ENCODE measurements at places on chromosomes 16 and 17.

DNA sequence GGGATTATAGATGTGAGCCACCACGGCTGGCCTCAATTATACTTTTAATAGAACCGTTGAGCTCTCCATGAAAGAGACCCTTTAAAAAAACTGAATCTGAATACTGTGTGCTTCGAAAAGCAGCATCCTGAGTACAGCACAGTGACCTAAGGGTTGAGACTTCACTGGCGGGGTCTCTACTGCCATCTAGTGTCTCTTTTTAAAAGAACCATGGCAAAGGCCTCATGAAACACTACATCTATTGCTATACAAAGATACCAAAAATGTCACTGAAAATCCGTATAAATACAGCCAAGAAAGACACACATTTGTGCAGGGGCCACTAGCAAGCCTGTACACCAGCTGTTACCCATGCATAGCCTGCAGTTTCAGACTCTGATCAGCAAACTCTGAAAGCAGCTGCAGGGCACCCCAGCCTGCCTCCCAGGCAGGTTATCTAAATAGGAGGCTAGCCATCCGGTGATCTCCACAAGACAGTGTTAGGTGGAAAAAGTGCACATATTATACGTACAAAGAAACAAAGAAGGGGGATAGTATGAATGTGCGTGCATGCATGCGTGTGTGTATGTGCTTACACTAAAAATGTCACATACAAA lies 35.3 kb downstream of the NPLOC4 start:
- peak; percentile 81 for DNase-seq

DNA sequence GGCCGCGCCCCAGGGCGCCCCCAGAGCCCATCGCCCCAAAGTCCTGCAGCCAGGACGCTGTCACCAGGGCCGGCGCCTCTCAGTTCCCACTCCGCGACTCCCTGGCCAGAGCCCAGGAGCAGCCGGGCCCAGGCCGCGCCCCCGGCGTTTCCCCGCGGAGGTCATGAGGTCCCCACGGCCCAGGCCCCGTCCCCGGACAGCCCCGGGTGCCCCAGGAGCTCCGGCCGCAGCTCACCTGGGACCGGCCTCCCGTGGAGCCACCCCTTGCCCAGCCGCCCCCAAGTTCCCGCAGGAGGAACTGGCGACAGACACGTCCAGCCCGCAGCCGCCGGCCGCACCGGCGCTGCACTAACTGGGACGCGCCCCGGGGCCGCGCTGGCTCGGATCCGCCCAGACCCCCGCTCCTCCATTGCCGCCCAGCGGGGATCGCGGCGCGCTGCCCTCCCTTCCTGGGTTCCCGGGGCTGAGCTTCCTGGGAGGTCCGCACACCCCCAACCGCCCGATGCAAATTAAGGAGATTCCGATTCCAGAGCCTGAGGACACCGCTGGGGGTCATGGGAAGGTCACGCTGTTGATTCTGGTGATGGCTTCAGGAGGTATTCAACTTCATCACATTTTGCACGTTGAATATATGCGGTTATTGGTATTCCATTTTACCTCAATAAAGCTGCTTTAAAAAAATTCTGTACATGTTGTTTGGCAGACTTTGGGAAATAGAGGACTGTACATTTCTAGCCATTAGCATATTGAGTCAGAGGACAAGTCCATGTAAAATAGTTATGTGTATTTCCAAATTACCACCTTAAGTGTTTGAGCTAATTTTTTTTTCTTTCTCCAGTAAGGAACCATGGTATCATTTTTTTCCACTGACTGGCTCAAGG lies 9.9 kb downstream of the AHSP start:
- DNase-seq = peak; percentile 43

GRCh38 chr17:47949946-47950345 lies 7.7 kb downstream of the PRR15L start:
- DNase-seq = no peak

- no peak for DNase-seq
Observed at GRCh38 chr16:31141489-31142108, 6.1 kb upstream of the PRSS8 start.

GRCh38 chr16:29763326-29763725 lies 14.7 kb upstream of the ZG16 start:
- DNase-seq = no peak

- peak; percentile 27 for DNase-seq
Observed at GRCh38 chr17:3732210-3732621, 8.5 kb downstream of the HASPIN start.

- DNase-seq = no peak
Observed at GRCh38 chr16:78742501-78743283, 643.2 kb downstream of the WWOX start.

GRCh38 chr17:57663326-57664070 lies 81.6 kb downstream of the CCDC182 start:
- peak; percentile 5 for DNase-seq

DNA sequence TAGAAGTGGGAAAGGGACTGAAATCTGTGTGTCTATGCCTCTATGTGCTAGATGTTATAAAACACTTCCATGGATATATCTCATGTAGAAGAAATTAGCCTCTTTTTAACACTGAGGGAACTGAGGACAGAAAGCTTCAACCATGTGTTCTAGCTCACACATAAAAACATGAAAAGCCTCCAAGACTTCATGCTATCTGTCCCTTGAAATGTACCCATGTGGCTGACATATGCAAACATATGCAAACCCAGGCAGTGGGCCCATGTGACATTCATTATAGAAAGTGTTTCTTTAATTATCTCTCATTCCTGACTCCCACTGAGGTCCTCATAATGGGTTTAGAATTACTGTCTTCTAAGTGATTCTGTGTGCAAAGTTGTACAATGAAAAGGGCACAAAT lies 134.7 kb upstream of the MAF start:
- DNase-seq = no peak

GRCh38 chr17:40362696-40363110 lies 1.8 kb downstream of the GJD3 start:
- DNase-seq = peak; percentile 71

GRCh38 chr16:87382023-87382785 lies 1.4 kb downstream of the FBXO31 start:
- DNase-seq = no peak

- no peak for DNase-seq
Observed at GRCh38 chr16:4096509-4096908, 19.7 kb downstream of the ADCY9 start.

DNA sequence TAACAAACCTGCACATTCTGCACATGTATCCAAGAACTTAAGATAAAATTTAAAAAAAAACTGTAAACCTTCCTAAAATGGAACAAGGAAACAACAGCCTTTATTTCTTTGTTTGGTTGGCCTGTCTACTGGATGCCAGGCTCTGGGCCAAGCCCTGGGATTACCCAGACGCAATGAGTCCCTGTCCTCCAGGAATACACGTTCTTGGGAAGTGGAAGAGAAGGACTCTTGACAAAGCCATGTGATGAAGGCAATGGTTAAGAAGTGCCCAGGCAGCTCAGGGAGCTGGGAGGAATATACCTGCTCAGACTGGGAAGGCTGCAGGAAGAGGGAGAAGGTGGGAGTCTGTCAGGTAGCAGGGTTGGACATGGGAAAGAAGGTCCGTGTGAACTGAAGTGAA lies 115.4 kb downstream of the AXIN2 start:
- no peak for DNase-seq

DNA sequence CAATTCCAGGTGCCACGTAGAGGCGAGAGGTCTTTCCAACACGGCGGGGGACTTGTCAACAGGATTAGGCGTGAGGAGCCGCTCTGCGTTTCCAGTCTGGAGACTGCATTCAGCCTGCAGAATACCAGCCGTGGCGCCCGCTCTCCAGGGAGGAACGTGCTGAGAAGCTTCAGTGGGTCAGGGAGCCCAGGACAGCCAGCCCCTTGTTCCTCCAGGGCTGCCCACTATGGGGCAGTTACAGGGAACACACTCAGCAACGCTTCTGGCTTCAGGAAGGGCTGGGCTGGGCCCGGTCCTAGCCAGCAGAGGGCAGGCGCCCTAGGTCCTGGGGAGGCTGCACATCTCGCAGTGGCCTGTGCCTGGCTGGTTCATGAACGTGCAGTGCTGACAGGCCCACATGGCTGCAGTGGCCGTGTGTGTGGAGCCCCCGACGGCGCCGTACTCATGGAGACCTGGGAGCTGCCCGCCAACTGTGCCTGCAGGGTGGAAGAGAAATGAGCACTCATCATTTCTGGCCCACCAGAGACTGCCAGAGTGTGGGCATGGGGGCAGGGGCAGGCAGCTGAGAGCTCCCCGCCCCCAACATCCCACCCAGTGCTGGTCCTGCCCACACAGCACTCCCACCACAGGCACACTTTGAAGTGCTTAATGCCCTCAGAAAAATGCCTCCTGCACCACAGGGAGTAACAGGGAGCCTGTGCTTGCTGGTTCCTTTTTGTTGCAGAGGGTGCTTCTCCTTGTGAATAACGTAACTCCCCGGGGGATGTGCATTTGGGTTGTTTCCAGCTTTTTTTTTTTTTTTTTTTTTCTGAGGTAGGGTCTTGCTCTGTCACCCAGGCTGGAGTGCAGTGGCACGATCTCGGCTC lies 7.0 kb upstream of the FAAP100 start:
- peak; percentile 42 for DNase-seq

DNA sequence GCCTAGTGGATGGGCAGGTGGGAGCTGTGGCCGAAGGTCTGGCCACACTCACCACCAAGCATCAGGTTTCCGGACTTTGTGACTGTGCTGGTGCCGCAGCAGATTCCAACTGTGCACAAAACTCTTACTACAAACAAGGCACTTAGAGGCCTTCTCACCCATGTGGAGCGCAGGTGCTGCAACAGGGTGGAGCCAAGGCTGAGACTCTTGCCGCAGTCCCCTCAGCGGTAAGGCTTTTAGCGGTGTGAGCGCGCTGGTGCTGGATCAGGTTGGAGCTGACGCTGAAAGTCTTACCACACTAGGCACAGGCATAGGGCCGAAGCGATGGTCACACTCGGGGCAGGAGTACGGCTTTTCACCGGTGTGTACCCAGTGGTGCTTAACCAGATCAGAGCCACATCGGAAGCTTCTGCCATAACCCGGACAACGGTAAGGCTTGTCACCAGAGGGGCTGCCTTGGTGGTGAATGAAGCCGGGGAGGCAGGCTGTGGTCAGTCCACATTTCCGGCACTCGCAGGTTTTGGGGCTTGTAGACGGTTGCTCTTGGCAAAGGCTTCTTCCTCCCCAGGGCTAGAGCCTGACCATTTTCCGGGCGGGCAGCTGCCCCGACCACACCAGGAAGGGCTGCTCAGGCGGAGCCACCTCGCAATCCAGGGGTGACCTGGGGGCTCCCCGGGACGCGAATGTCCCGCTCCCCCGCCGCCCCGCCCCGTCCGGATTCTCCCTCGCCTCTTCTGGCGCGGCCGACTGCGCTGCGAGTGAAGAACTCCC lies 1.0 kb upstream of the ARMC5 start:
- no peak for DNase-seq

GRCh38 chr17:32341141-32341856 lies 674 bp downstream of the C17orf75 start:
- DNase-seq = peak; percentile 29

DNA sequence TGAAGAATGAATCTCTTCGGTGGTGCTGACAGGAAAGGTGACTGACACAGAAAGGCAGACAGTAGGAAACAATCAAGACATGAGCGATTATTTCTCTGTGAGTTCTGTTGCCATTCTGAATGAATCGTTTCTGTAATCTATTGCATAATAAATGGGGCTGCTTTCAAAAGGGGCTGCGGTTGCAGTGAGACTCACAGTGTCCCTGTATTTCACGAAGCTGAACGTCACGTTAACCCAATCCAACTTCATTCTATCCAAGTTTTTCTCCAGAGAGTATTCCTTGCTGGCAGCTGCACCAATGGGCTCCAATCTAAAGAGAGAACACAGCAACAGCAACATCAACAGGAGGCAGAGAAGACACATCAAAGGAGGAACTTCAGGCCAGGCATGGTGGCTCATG lies 75.4 kb downstream of the DNAH3 start:
- no peak for DNase-seq

- no peak for DNase-seq
Observed at GRCh38 chr16:83947642-83948234, 5.3 kb upstream of the OSGIN1 start.

GRCh38 chr17:8056232-8056975 lies 17.5 kb downstream of the ALOX15B start:
- DNase-seq = peak; percentile 63

DNA sequence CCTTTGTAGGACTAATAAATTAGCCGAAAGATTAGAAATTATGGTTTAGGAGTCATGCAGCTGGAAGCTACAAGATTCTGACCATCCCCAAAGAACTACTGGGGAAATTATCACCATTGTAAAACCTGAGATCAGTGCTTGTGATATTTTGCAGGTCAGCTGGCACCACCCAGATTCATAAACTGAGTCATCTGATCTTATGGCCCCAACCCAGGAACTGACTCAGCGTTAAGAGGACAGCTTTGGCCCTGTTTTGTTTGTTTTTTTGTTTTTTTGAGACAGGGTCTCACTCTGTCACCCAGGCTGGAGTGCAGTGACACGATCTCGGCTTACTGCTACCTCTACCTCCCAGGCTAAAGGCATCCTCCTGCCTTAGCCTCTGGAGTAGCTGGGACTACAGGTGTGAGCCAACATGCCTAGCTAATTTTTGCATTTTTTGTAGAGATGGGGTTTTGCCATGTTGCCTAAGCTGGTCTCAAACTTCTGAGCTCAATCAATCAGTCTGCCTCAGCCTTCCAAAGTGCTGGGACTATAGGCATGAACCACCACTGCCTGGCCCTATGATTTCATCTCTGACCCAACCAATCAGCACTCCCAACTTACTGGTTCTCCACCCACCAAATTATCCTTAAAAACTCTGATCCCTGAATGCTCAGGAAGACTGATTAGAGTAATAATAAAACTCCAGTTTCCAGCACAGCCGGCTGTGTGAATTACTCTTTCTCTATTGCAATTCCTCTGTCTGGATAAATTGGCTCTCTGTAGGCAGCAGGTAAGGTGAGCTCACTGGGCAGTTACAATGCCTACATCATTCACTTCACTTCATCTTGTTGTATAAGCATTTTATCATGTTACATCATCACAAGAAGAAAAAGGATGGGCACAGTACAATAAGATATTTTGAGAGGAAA lies 79.4 kb upstream of the KSR1 start:
- no peak for DNase-seq

DNA sequence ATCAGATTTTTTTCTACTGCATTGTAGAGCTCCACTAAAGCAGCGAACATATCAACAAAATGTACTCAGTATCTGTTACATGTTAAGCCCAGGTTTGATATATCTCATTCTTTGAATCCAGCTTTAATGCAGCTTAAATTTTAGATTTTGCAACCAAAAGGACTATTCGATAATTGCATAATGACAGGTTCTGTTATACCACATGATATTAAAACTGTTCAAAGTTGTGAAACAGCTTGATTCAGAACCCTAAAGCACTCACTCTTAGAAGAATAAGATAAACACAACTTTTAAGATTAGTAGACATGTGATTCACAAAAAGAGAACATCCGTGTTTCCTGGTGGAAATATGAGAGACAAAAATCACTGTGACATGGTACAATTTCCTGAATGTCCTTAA lies 427.9 kb downstream of the CDH11 start:
- DNase-seq = no peak

GRCh38 chr16:31876951-31877828 lies 3.6 kb downstream of the ZNF267 start:
- DNase-seq = peak; percentile 77

Measured in fibroblast of skin of scalp (primary cell).